NCI-H510A treated with DMSO at 0.1 percent for 48 hours (cell line): ENCODE measurements at places on chromosomes 5 and 9.
A peak's percentile ranks its signal among the peaks of the same experiment; 100 is the strongest.

- DNase-seq: no peak
Measured at GRCh38 chr5:168070761-168071160, 220.7 kb upstream of the WWC1 start.

- DNase-seq: peak; percentile 31
Measured at GRCh38 chr5:132180134-132180745, 47.4 kb downstream of the P4HA2 start.

- no peak for DNase-seq
Measured at GRCh38 chr5:18113721-18114120, 479.5 kb downstream of the TAF11L14 start.

DNA sequence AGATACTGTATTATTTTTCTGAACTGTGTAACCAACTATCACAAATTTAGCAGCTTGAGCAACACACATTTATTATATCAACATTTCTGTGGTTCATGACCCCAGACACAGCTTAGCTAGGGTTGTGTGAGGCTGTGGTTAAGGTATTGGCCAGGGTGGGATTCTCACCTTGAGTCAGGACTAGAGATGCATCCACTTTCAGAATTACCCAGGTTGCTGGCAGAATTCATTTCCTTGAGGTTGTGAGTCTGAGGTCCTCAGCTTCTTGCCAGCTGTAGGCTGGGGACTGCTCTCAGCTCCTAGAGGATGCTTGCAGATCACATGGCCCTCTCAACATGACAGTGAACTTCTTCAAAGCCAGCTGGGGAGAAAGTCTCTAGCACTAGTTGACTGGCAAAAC lies 122.5 kb upstream of the RASGRF2 start:
- DNase-seq: no peak

- no peak for DNase-seq
Measured at GRCh38 chr9:124499216-124499615, 8.0 kb downstream of the NR5A1 start.

DNA sequence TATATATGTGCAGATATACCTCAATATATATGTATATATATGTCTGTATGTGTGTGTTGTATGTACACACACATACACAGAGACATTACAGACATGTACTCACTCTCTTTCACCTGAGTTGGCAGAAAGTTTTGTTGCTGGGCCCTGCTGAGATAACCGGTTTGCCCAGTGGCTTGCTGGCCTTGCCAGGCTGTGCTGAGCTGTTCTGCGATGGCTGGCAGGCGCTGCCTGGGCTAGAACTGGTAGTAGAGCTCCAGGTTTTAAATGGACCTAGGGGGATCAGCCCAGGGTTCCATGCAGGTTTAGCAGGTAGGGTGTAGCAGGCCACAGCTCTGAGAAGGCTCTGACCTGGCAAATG lies 394.3 kb downstream of the GADD45G start:
- peak; percentile 92 for DNase-seq

DNA sequence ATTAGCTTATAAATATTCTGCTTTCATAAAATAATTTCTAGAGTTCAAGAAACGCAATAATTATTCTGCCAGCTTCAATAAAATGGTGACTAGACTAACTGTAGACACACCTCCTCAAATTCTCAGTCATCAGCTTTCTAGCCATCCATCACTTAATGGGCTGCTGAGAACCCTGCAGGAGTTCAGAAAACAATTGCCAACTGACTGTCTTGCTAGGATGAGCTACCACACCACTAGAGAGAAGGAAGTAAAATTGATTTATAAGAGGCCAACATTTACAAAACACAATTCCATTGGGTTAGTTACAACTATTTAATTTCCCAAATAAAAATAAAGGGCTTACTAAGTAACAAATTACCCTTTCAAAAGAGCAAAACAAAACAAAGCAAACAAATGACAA lies 126.5 kb upstream of the PAPPA start:
- no peak for DNase-seq

DNA sequence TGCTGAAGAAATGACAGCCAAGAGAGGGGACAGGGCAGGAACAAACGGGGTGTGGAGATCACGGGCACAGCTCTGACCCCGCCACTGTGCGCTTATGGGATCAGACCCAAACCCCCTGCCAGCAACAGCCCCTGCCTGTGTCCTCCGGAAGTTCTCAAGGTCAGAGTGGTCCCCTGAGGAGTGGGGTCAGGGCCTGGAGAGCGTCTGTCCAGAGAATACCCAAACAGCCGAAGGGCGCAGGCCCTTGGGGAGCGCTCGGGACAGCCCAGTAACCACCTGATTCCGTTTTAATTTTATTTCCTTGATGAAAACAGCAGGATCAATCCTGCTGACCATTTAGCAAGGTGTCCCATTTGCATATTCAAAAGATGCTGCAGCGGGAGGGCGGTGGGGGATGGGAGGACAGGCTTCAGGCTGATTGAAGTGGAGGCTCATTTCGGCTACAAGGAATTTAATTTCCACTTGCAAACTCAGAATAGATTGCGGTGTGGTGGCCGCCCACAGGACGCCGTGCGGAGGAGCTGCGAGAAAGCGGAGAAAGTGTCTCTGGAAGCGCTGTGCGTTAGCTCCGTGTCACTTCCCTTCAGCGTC lies 32.6 kb upstream of the TMEM250 start:
- DNase-seq: no peak

GRCh38 chr5:79149433-79149832 lies 37.8 kb downstream of the BHMT start:
- DNase-seq: no peak

DNA sequence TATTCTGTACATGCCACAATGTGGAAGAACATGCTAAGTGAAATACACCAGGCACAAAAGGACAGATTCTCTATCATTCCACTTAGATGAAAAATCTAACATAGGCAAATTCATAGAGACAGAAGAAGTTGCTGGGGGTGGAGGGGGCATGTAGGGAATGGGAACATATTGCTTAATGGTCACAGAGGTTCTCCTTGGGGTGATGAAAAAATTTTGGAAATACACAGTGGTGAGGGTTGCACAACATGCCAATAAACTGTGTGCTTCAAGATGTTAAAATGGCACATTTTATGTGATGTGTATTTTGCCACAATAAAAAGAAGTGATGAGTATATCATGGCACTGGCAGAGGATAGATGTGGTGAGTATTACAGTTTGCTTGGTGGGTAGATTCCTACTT lies 111.9 kb downstream of the SUSD1 start:
- no peak for DNase-seq

DNA sequence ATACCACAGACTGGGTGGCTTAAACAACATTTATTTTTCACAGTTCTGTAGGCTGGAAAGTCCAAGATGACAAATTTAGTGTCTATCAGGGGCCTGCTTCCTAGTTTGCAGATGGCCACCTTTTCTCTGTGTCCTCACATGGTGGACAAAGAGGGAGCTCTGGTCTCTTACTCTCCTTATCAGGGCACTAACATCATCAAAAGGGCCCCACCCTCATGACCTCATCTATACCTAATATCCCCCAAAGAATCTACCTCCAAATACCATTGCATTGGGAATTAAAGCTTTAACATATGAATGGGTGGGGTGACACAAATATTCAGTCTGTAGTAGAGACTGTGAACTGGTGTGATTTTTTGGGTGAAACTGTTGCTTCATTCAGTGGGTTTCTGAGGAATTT lies 78.1 kb downstream of the C7 start:
- DNase-seq: no peak

GRCh38 chr9:112750016-112750763 lies at the start of gene SNX30:
SNX30 (plus strand) TSS chr9:112750760; CDS start chr9:112751002, 242 bp downstream.
- DNase-seq: peak; percentile 73

DNA sequence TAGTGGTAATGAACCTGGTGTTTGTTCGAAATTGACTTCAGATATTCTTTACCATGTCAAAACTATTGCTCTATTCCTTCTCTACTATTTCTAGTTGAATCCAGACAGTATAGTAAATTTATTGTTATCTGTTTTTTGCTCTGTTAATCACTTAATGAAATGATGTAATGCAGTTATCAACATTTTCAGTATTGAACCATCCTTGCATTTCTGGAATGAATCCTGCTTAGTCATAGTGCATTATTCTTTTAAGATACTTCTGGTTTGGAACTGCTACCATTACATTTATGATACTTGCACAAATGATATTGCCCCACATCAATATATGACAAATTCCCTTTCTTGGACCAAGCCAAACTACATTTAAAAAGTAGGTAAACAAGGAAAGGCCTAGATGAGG lies 554.0 kb upstream of the KLF4 start:
- DNase-seq: no peak

GRCh38 chr5:69468631-69469030 lies 24.0 kb upstream of the OCLN start:
- DNase-seq: no peak

DNA sequence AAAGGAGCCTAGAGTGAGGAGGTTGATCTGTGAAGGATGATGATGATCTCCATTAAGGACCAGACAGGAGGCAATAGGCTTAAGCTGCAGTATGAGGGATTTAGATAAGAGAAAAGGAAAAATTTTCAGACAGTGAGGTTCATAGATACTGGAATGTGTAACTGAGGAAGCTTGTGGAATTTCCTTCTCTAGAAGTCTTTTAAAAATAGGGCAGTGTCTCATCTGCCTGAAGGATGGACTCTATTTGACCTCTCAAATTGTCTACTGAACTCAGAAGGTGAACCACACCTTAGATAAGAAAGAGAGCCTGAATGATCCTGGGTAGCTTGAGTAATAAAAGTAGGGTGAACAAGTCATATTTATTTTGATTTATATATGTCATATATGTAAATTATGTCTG lies 148.2 kb upstream of the CDKN2B start:
- DNase-seq: no peak

- DNase-seq: no peak
Measured at GRCh38 chr5:154465169-154465568, 12.9 kb downstream of the HAND1 start.

DNA sequence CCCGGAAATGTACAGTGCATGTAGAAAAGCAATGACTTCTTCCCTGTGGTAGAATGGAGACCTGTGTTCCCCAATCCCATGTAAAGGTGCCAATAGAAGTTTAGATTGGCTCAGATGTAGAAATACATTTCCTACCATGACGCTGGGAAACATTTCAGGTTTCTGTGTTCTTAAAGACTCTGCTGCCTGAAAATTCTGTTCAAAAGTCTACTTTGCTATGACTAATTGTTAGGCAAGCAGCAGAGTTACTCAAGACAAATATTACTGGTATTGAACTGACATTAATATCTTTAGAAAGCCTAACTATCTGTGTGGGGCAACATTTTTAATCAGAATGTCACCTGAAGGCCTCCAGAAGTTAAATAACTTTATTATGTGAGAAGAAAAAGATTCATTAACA lies 75.5 kb upstream of the ELL2 start:
- no peak for DNase-seq

GRCh38 chr5:171480239-171480638 lies 60.8 kb downstream of the FGF18 start:
- DNase-seq: no peak

DNA sequence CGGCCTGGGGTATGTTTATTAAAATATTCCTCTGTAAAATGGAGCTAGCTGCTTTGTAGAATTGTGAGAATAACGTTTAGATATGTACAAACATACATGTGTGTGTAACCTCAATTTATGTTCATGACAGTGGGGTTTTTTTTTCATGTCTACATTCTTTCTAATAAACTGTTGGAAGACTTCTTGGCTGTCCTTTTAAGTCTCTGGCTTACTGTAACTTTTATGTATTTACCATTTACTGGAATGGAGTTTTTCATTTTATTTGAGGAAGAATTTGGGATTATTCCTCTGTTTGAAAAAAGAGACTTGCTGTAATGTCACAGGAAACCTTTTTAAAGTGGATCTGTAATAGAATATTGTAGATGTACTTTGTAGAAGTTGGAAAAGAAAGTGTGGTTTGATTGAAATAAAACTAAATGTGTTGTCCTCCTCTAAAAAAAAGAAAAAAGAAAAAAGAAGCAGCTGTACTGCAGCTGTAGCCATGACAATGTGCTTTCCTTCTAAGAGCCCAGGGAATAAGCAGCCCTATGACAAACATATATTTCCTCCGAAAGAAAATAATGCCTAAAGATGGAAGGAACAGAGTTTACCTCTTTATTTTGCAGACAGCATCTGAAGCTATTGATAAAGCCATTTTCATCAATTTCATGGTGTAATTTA lies 71.2 kb upstream of the FREM1 start:
- DNase-seq: no peak

DNA sequence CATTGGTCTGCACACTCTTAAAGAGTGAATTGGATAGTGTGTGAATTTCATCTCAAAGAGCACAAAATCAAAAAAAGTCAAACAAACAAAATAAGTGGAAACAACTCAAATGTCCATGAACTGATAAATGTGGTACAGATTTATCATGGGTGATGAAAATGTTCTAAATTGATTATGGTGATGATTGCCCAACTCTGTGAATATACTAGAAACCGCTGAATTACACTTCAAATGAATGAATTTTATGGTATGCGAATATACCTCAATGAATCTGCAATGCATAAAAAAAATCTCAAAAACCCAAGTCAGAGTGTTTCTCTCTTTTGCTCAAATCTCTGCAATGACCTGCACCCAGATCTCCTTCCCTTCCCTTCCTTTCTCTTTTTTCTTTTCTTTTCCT lies 64.0 kb downstream of the PRRC1 start:
- DNase-seq: no peak

DNA sequence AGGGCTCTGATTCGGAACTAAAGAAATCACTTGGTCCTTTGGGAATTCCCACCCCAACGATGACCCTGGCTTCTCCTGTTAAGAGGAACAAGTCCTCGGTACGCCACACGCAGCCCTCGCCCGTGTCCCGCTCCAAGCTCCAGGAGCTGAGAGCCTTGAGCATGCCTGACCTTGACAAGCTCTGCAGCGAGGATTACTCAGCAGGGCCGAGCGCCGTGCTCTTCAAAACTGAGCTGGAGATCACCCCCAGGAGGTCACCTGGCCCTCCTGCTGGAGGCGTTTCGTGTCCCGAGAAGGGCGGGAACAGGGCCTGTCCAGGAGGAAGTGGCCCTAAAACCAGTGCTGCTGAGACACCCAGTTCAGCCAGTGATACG lies 83.4 kb downstream of the GOLPH3 start:
- DNase-seq: no peak

DNA sequence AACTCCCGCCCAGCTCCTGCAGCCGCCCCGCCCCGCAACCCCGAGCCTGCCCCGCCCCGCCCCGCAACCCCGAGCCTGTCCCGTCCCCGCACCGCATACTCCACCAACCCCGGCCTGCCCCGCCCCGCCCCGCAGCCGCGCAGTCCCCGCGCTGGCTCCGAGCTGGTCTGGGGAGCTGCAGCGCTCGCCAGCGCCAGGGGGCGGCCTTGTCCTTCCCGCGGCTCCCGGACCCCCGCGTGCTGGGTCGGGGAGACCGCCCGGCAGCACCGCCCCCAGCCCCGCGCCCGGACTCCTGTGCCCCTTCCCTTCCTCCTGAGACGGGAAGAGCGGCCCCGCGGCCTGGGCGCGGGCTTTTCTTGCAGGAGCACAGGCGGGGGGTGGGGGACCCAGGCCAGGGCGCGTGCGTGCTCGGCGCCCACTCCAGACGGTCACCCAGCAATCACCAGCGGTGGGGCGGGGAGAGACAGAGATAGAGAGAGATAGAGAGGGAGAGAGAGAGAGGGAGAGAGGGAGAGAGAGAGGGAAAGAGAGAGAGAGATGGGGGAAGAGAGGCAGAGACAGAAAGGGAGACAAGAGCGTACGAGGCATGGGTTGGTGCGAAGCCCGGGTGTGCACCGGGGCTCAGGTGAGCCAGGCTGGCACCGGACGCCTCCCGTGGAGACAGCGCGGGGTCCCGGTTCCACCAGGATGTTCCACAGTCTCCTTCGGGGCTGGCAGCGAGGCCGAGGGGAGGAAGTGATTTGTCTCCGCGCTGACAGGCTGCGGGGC lies 14.7 kb upstream of the TMEM250 start:
- no peak for DNase-seq

GRCh38 chr5:159835548-159835947 lies 80.7 kb upstream of the ADRA1B start:
- no peak for DNase-seq

GRCh38 chr5:58455066-58455465 lies 4.8 kb downstream of the PLK2 start:
- DNase-seq: no peak
